ENCODE measurements at places on chromosomes 11 and 22.

GRCh38 chr22:37245740-37246139, 1.7 kb upstream of the RAC2 start:
- DNase-seq = no peak

DNA sequence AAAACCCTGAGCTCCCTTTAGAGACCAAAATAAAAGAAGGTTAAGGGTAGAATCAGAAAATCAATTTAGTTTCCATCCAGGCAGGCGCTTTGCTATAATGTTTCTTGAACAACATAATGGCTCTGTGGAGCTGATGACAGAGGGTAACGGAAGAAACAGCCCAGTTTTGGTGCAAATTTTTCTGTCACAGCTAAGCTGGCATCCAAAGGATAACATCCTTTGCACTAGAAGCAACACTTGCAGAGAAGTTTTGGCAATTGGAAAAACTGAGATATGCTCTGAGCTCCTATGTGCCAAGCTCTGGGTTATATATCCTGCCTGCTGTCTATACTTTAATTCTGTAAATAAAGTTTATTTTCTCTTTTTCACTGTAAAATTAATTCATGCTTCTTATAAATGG, 495.3 kb upstream of the API5 start:
- no peak for DNase-seq

DNA sequence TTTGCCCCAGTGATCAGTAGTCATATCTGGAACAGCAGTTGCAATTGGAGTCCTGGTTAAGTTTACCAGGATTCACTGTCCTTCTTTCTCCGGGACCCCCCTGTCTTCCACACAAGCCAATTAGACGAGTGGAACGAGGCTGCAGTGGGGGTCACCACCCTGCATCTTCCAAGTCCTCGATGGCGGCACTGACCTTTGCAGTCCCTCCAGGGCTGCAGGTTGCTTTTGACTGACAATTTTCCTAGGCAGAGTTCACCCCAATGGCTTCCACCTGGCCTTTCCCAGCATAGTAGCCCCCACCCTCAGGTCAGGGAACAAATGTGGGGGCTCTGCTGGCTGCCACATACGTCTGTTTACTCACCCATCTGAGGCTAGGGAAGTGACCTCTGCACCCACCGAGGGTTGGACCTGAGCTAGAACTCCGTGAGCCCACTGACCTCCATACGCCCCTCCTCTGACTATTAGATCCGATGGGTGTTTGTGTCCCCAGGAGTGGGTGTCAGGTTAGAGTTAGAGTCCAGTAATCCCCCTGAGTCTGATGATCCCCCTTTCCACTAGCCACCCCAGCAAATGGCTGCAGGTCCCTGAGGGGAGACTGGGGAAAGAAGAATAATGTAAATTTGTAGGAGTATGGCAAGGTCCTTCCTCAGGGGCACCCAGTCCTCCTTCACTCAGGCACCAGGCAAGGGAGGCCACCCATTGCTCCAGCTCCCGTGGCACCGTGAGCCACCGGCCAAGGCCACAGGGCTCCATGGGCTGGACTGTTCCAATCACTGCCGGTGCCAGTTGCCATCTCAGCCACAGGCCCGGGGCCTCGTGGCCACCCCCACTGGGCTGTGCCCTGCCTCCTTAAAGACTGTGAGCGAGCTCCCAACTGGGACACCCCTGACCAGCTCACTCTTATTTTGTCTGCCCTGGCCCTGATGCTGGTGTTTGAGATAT, 5.5 kb downstream of the C11orf21 start:
- no peak for DNase-seq

GRCh38 chr11:64058494-64058893, 22.8 kb downstream of the FLRT1 start:
- DNase-seq = no peak

- DNase-seq = no peak
Observed at GRCh38 chr11:77042111-77042726, 8.0 kb downstream of the B3GNT6 start.

DNA sequence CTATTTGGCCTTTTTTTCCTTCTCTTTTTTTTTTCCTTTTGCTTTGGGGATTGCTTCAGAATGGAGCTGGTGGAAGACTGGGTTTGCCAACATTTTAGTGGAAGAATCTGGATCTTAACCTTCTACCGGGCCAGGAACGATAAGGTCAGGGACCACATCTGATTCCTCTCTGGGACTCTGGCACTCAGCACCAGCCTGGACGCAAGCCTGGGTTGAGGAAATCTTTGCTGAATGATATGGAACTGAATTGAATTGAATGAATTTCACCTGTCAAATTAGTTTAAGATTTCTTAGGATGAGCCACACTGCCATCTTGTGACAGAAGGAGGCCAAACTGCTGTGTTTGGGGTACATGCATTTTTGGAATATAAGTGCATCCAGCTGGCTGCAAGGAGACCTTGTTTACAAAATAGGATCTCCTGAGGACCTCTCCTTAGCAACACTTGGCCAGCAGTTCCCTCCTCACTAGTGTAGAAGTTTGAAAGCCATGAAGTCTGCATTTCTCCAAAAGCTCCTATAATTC, 30.4 kb downstream of the TPBGL start:
- no peak for DNase-seq

DNA sequence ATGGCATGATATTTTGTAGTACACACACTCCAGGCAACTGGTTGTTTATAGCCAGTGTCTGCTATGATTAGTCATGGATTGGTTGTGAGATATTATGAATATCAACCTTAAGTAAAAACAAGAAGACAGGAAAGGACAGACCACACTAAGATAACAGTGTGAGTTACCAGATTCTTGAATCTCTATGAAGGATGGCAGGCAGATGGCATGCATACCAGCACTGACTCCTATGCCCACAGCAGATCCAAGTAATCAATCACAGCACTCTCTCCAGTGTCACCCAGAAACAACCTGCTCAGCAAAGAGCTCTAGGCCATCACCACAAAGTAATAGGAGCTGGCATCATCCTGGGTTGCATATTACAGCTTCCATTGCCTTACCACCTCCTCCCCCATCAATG, 116.6 kb downstream of the GALNT18 start:
- DNase-seq = no peak

DNA sequence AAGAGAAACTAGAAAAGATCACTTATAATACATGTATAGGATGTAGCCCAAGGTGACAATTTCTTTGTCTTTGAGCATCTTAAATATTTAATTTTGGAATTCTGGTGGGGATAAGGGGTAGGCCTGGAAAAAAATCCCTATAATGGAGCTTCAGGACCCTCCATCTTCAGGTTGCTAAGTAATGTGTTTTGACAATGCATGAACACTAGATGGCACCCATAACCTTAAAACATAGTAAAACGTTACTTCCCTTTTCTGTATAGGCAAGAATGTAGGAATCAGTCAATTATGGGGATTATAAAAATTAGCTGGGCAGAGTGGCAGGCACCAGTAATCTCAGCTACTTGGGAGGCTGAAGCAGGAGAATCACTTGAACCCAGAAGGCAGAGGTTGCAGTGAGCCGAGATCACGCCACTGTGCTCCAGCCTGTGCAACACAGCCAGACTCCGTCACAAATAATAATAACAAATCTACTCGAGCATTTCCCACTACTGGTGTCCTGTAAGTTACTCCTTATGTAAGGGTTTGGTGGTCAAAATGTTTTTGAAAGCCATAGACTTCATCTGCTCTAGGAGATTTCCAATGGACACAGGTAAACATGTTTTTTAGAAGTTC, 541.9 kb upstream of the CCDC90B start:
- DNase-seq = no peak

Measured in progenitor cell of endocrine pancreas (in vitro differentiated cells).